ENCODE measurements at places on chromosomes 3 and 15.

- no peak for DNase-seq
These were observed 25.4 kb upstream of the PRSS50 start for GRCh38 chr3:46742992-46743585.

DNA sequence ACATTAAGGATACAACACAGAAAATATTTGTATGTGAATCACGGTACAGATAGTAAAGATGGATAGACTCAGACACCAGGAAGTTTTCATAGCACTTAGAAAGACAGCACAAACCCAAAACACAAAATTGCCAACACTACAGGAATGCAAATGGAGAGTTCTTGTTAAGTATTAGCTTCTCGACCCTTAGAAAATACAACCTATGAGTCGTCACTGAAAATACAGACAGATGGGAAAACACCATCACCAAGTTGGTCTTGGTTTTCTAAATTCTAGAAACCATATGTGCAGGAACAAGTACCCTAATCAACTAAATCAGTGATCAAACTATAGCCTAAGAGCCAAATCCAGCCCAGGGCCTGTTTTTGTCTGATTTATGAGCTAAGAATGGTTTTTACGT is 50.7 kb downstream of the PEAK1 start:
- no peak for DNase-seq

DNA sequence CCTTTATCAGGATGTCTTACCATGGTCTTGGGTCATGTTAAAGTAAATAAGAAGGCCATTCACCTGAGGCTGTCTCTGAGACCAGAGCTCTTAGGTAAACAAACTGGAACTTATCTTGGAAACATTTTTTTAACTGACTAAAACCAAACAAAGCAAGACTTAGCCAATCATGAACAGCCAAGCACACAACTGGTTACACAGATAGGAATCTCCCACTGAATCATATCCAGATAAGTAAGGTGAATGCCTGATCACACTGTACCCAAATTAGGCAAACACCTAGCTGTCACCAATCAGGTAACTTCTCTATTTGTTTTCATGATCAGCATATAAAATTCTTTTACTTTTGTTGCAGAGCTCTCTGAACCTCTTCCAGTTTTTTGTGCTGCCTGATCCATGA is 205.4 kb downstream of the CNTN3 start:
- DNase-seq: no peak

DNA sequence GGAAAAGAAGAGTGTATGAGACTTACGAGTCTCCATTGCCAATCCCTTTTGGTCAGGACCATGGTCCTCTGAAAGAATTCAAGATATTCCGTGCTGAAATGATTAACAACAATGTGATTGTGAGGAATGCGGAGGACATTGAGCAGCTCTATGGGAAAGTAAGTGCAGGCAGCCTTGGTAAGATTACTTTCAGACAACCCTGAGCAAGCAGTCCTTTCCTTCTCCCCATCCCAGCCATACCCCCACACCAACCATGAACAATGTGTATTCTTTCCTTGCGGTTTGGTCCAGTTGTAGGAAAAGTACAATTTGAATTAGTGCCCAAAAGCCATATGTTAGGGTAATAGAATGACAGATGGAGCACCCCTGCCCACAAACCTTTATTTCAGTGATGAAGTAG is 5.6 kb downstream of the TSEN2 start:
- DNase-seq: no peak

DNA sequence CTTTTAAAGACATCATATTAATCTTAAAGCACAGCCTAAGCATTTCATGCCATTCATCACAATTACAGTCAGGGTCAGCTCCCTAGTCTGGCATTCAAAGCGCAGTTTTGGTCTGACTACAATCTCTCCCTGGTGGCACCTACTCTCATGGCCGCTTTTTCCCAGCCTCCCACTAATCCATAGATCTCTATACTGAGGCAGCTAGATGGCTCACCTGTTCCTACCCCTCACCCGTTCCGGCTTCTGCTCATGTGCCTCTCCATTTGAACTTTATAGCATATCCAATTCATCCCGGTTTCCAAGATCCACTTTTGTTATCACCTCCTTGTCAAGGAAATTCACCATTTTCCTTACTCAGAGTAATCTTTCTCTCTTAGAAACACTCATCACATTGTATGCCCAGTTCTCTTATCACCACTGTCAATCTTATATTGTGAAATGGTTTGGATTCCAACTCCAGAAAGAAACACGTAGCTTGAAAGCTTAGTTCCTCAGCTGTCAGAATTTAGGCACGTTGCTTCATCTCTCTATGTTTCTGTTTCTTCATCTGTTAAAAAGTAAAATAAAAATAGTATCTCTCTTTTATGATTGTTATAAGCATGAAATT is 220.0 kb upstream of the UBE2E2 start:
- DNase-seq: no peak

DNA sequence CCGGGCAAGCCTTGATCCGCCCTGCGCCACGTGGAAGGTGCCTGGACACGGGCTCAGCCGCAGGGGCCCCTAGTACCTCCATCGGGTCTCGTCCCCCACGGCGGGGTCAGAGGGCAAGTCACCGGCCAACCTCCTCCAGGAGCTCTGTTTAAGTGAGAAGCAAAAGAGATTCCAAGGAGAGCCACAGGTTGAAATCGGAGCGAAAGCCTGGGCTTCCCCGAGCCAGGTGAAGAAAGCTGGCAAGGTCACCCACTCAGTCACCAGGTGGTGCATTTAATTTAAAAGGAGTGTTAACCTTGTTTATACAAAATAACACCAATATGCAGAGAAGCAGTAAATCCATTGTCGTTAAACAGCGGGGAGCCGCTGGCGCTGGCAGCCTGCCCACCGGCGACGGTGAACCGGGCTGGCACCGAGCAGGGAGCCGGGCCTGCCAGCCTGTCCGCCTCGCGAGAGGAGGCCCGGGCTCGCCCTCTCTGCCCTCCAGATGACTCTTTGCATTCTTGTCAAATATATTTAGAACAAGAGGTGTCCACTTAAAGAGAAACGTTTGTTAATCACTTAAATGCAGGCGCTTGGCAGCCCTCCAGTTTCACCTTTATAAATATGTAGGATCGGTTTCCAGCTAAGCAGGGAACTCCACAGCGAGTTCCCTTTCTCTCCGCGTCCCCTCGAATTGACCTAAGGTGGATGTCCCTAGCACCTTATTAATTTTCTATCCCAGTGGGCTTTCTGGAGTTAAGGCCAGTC is 277.3 kb upstream of the NR2F2 start:
- peak; percentile 22 for DNase-seq

GRCh38 chr15:31309893-31310606 is 16.6 kb upstream of the KLF13 start:
- DNase-seq: no peak

GRCh38 chr3:775178-775880 is 317.5 kb upstream of the CNTN6 start:
- DNase-seq: no peak

GRCh38 chr3:173411375-173411973 is 13.9 kb downstream of the NLGN1 start:
- peak; percentile 23 for DNase-seq

DNA sequence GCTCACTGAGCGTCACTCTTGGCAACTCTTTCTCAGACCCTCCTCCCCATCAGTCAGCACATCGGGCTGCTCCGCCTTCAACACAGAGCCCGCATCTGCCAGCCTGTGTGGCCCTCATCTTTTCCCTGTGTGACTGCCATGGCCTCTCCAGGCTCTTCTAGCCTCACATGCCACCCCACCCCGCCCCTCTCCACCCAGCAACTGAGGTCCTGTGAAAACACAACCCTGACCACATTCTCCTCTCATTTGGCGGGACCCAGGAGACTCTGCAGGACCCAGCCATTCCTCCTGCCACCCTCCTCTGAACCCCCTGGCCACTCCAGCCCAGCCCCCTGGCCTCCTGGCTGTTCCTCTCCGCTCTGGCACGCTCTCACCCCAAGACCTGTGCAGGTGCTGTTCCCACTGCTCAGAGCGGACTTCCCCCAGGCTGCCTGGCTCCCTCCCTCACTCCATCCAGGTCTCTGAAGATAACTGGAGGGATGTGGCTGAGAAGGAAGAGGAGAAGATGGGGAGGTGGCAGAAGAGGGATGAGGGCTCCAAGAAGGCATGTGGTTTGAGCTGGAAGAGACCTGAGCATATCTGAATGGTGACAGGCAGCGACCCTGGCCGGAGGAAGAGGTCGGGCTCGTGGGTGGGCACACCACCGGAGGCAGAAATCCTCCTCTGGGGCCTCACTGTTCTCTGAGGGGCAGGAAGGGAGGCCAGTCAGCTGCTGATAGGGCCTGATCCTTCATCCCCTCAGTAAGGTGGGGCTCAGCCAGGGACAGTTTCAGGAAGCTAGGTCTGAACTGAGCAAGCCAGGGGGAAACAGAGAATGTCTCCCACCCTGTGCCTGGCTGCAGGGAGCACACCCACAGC is 111.2 kb upstream of the RPL32 start:
- DNase-seq: no peak

GRCh38 chr15:72375501-72375845 is 341 bp downstream of the HEXA start:
- no peak for DNase-seq

DNA sequence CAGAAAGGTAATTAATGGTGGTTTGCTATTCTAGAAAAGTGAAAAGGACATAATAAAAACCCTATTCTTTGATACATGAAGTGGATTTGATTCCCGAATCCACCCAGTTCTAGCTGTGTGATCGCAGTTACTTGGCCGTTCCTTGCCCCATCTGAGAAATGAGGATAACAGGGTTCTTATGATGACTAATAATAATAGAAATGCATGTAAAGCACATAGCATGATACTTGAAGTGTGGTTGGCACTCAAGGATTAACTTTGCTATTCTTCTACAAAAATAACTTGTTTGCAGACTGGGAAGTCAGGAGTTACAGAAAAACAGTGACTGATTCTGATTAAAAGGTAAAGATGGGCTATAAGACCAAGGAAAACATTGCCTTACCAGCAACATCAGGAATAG is 26.8 kb downstream of the PARL start:
- no peak for DNase-seq

- DNase-seq: no peak
These were observed 79.7 kb upstream of the CGNL1 start for GRCh38 chr15:57296473-57297162.

GRCh38 chr3:127275287-127275781 is 12.5 kb downstream of the PRR20G start:
- no peak for DNase-seq

GRCh38 chr3:67288466-67289106 is 290.5 kb downstream of the KBTBD8 start:
- DNase-seq: no peak

DNA sequence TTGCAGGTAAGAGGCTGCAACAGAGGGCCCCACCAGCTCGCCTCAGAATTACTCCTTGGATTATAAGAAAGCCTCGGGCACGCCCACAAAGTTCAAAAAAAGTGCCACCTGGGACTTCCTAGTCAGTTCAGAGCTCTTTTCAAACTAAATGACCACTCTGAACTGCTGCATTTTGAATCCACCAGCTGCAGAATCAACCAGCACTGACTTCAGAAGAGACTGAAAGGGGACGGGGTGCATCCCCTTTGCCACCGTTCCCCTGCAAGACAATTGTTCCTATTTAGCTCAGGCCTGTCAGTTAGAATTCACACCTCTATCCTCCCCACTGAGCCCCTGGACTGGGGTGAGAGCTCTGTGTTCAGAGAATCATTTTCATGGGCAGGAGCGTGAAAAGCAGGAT is 181.4 kb upstream of the GADL1 start:
- DNase-seq: no peak

- DNase-seq: no peak
These were observed 42.8 kb downstream of the BBS4 start for GRCh38 chr15:72728821-72729220.

DNA sequence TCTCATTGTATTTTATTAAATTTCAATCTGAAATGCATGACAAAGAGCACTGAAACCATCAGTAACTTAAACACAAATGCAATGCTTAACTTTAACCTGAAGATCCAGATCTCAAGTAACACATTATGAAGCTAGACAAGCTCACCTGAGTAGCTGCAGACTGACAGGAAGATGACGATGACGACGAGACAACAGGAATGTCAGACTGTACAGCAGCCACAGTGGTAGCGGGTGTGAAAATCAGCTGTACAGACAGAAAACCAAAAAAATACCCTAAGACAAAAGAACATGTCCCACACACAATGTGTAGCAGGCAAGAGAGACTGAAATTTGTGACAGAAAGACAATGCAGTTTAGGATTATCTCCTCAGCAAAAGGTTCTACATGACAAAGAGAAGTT is 36.3 kb downstream of the PHC3 start:
- DNase-seq: no peak

- no peak for DNase-seq
These were observed 518.5 kb upstream of the CADM2 start for GRCh38 chr3:84440291-84440690.

- DNase-seq: no peak
These were observed 62.9 kb downstream of the OPA1 start for GRCh38 chr3:193655831-193656433.

- no peak for DNase-seq
These were observed 3.0 kb upstream of the SPG11 start for GRCh38 chr15:44666210-44667038.

GRCh38 chr15:65945616-65946015 is 76.3 kb downstream of the RAB11A start:
- DNase-seq: no peak

GRCh38 chr3:24222165-24222805 is 272.4 kb downstream of the THRB start:
- DNase-seq: no peak

DNA sequence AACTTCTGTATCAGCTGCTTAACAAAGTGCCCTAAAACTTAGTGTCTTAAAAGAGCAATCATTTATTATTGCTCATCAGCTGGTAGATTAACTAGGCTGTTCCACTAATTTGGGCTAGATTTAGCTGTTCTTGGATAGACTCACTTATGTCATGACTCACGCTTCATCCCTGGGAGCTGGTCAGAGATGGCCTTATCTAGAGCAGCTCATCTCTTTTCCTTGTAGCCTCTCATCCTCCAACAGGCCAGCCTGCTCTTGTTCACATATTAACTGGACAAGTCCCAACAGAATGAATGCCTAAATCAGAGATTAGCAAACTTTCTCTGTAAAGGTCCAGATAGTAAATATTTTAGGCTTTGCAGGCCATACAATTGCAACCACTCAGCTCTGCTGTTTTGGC is 66.9 kb upstream of the PLAAT1 start:
- DNase-seq: no peak

- DNase-seq: no peak
These were observed 145.2 kb upstream of the CBLB start for GRCh38 chr3:106013971-106014370.

- DNase-seq: peak; percentile 20
These were observed 519.7 kb downstream of the FOXP1 start for GRCh38 chr3:71063773-71064290.

- no peak for DNase-seq
These were observed 12.8 kb downstream of the ARMC8 start for GRCh38 chr3:138199851-138200250.

- no peak for DNase-seq
These were observed 36.2 kb downstream of the TXNRD3 start for GRCh38 chr3:126618760-126619159.
